ENCODE measurements at places on chromosomes 6 and 20.
A peak's percentile ranks its signal among the peaks of the same experiment; 100 is the strongest.

- no peak for DNase-seq
Observed at GRCh38 chr6:135774006-135774405, 77.5 kb upstream of the PDE7B start.

DNA sequence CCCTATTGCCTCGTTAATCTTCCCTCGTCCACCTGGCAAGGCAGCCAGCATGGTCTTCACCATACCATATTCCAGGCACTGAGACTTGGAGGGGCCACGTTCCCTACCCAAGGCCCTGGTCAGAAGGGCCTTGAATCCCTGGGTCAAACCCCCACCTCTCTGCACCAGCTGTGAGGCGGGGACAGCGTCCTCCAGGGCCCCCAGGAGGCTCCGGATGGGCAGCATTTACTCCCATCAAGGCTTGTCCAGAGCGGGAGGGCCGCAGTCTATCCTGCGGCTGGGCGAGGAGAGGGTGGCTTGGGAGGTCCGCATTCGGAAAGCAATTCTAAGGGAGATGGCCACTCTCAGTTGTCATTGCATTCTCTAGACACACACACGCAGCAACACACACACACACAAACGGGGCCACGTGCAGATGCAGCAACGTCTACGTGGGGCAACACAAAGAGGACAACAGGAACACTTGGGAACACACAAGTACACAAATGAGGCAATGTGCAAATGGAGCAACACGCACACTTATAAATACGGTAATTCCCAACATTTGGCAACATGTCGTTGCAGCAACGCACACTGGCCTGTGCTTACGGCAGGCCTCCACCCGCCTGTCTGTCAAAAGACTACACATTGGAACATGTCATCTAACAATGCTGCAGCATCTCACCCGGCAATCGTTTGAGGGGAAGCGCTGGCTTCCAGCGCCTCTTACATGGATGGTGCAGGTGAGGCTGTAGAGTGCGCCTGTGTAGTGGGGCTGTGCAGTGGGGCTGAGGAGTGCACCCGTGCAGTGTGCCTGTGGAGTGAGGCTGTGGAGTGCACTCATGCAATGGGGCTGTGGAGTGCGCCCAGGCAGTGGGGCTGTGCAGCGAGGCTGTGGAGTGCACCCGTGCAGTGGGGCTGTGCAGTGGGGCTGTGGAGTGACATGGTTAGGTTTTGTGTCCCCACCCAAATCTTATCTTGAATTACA, 12.9 kb upstream of the NTSR1 start:
- no peak for DNase-seq

DNA sequence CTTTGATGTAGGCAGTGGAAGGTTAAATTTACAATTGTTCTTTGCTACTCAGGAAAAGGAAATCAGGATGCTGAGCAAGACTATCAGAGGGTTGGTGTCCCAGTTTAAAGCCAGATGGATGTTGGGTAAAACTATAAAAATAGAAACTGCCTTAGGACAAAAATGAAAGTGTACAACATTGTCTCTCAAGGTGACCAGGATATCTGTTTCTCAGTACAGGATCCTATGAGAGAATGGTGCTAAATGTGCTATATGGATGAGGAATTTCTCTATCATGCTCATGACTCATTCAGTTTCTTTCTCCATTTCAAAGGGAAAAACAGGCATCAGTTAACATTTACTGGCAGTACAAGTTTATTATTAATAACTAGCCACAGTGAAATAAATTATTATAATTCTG, 534.2 kb upstream of the GJE1 start:
- DNase-seq = peak; percentile 45

GRCh38 chr6:24882295-24882694, 53.5 kb downstream of the RIPOR2 start:
- no peak for DNase-seq

DNA sequence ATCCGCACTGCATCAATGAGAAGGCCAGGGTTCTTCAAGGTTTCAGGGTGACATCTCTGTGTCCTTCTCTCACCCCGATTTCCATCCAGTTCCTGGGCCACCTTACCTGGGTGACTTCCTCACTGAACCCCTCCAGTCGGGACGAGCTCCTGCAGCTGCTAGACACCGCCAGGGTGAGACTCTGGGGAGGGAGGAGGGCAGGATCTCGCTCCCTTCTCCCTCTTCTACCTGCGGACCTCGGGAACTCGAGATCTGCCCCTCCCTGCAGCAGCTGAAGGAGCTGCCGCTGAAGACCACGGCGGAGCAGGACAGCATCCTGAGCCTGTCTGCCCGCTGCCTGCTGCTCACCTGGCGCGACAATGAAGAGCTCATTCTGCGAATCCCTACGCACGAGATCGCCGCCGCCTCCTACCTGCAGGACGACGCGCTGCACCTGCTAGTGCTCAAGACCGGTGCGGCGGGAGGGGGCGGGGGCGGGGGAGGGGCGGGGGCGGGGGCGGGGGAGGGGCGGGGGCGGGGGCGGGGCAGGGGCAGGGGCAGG, 7.5 kb downstream of the CCM2L start:
- no peak for DNase-seq

All from foreskin fibroblast (primary cell).